ELF-1 (cell line): ENCODE measurements at places on chromosomes 7 and 10.

DNA sequence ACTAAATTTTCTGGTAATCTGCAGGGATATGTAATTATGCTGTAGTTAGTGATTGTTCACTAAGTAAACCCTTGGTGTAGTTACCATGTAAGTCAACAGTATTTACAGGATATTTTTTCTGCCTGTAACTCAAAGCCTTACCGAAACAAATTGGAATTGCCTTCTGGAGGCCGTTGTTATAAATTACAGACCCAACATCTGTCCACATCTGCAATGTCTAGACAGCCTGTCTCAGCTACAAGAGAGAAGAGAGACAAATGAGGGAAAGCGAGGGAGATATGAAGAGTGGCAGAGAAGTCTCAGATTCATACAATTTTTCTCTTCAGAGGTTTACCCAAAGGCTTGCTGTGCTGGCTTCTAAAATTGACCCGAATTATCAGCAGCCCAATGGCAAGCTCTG is 23.7 kb upstream of the BTRC start:
- DNase-seq: no peak

- DNase-seq: no peak
Measured at GRCh38 chr7:7614018-7614741, 26.4 kb upstream of the UMAD1 start.

DNA sequence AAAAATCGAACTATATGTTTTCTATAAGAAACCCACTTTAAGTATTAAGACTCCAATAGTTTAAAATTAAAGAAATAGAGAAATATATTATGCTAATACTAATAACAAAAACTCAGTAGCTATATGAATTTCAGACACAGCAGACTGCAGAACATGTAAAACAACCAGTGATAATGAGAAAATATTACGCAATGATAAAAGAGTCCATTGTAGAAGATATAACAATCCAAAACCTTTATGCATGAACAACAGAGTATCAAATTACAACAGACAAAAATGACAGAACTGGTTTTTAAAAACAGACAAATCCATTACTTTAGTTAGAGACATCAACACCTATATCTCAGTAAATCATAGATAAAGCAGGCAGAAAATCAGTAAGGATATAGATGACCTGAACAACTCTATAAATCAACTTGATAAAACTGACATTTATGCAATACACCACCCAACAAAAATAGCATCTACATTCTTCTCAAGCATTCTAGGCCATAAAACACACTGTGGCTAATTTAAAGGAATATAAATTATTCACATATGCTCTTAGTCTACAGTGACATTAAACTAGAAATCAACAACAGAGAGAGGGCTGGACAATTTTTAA is 669.5 kb upstream of the GHITM start:
- no peak for DNase-seq

GRCh38 chr10:65931291-65932070 is 994.4 kb upstream of the LRRTM3 start:
- no peak for DNase-seq

GRCh38 chr7:48643431-48644013 is 280.8 kb upstream of the CDC14C start:
- DNase-seq: no peak

- DNase-seq: no peak
Measured at GRCh38 chr7:7989133-7989532, 20.5 kb downstream of the GLCCI1 start.
